ENCODE measurements at places on chromosomes 3 and 15.
A peak's percentile ranks its signal among the peaks of the same experiment; 100 is the strongest.

DNA sequence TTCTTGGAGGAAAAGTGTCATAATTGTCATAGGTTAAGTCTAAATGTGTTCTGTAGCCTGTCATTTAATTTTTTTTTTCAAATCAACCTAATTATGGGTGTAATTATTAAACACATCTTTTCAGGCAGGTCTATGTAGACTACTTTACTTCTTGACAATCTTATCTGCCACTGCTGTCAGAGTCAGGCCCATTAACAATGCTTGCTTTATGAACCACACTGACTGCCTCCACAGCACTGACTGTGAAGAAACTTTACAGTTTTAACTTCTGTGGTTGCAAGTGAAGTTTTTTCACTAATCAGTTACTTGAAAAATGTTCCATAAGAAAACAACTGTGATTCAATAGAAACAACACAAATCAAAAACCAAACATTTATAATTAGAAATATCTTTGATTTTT lies 407.8 kb downstream of the PLCL2 start:
- no peak for DNase-seq

DNA sequence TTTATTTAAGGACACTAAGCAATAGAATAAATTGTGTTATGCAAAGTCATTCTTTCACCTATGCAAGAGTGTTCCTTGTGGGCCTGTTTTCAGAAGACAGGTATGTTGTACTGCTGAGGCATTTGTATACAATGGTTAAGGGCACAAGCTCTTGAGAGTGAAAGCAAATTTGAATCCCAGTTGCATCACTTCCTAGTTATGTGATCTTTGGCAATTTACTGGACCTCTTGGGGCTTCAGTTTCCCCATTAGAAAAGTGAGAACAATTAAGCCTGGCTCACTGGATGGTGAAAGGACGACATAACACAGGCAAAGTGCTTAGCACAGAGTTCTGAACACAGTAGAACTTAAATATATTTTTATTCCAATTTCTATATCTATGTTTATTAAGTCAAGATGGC lies 117.4 kb downstream of the EFHB start:
- no peak for DNase-seq

GRCh38 chr15:60394689-60395097 lies 3.1 kb downstream of the ANXA2 start:
- no peak for DNase-seq

GRCh38 chr3:188509316-188509715 lies 355.4 kb downstream of the LPP start:
- DNase-seq, result no peak

- no peak for DNase-seq
Measured at GRCh38 chr3:62832553-62832952, 42.7 kb downstream of the CADPS start.

DNA sequence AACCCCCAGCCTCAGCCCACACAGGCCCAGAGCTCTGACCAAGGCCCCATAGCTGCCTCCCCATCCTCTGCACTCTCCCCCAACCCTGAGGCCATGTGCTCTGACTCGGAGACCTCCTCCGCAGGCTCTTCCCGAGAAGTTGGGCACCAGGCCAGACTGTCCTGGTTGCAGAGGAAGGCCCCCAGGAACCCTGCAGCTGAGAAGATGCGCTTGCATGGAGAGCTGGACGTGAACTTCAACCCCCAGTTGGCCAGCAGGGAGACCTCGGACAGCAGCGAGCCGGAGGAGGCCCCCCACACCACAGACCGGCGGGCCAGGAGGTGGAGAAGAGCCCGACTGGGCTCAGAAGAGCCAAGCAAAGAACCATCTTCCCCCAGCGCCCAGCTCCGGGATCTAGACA lies 119.5 kb upstream of the EIF1B start:
- DNase-seq, result no peak

- no peak for DNase-seq
Measured at GRCh38 chr15:101641894-101642293, 10.3 kb downstream of the TM2D3 start.

GRCh38 chr3:100463002-100463401 lies 29.4 kb upstream of the TMEM45A start:
- DNase-seq, result peak; percentile 6

DNA sequence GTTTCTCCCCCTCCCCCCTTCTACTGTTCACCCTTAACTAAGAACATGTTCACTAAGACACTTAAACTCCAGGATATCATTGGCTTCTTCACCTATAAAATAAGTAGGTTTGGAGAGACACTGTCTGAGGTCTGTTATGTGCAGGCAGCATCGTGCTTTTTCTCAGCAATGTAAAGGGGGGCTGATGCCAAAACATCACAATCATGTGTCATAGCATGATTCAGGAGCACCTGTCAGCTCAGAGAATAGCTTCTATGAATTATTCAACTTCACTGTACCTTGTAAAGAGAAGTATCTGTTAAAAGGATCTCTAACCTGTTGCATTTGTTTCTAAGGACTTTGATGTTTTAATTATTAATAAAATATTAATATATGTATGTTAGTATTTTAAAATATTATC lies 211.4 kb upstream of the EPHA3 start:
- DNase-seq, result no peak

DNA sequence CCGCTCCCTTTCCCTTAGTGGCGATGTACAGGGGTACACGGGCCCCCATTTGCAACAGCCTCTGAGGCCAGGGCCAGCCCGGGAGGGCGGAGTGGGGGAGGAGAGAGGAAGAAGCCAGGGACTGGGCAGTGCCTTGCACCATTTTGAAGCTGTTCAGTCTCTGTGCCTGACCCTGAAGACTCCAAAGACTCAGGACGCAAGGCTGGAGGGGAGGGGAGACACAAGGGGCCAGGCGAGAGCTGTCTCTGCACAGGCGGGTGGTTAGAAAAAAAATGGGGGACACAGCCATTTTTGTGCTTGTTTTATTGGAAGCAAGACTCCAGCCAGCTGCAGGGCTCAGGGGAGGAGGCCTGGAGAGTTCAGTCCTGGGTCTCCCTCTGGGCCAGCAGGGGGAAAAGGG lies 1.6 kb downstream of the RPP25 start:
- no peak for DNase-seq

DNA sequence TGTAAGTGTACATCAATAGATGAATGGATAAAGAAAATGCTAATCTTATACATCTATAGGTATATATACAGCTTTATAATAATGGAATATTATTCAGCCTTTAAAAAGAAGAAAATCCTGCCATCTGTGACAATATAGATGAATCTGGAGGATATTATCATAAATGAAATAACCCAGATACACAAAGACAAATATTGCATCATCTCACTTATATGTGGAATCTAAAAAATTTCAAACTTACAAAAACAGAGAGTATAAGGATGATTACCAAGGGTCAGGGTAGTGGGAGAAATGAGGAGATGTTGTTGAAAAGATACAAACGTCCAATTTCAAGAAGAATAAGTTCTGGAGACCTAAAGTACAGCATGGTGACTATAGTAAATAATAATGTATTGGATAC lies 85.4 kb upstream of the AGTR1 start:
- no peak for DNase-seq

DNA sequence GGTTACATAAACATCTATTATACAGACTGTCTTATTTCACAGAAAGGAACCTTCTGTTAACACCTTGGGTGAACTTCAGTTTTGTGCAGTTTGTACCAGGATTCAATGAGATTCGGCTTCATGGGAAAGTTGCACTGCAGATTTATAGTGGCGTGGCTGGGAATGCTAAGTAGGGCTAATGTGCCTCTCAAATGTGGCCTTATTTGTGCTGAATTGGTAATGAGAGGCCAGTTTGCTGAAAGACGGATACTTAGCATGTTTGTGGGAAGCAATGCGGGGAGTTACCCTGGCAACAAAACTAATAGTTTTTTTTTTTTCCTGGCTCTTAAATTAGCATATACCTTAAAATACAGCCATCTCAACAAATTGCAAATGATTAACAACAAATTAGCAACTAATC lies 28.6 kb upstream of the CEMIP start:
- DNase-seq, result peak; percentile 21

DNA sequence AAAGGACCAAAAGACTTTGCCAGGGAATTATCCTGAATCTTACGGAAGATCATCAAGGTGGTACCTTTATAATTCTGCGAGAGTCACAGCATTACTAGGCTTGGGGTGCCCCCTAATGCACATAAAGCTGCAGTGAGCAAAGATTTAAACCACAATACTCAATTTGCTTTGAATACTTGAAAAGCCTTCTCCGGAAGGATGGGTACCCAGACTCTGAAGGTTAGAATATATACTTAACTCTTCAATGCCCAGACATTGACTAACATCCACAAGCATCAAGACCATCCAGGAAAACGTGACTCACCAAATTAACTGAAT lies 117.8 kb upstream of the KCNH8 start:
- DNase-seq, result no peak

DNA sequence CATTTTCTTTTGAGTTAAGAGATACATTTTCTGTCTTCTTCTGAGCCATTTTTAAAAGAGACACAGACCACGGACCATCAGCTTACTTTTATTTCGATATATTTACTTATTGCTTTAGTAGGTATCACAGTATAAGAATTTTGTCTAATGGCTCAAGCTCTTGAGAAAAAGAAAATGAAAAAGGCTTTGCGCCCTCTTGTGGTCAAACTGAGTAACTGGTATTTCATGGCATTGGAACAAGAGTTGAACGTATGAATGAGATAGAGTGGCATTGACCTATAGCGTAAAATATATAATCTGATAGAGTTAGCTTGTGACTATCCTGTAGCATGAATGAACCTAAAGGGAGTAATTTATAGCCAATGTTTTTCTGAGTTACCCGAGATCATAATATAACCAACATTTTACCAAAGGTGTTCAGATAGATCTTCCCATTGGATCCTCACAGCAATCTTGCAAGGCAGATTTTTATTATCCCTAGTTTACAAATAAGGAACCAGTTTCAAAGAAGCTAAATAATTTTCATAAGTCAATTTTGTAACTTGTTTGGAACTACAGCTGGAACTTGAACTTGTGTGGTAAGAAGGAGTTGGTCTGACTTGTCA lies 154.6 kb downstream of the POLR2M start:
- no peak for DNase-seq

Measured in nucleus accumbens (tissue), 56 donors.